ENCODE measurements at places on chromosomes 11 and 22.

- no peak for DNase-seq
- no peak overlapping the region for H3K27ac ChIP-seq
- H3K4me1 ChIP-seq = no peaks in the 10 kb centered on the region
- H3K27me3 ChIP-seq = peaks cover 2% of the 10 kb centered on the region
Observed at GRCh38 chr11:87092159-87092558, 54.4 kb downstream of the TMEM135 start.

DNA sequence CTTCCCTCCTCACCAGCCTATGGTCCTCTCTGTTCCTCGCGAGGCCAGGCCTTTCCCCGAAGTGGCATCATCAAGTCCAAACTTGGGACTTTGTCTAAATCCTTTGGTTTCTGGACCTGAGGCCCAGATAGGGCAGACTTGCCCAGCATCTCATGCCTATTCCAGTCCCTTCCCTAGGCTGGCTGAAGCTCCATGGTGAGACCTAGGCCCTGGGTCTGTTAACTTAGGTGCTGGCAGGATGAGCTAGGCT is 11.5 kb downstream of the RELA start:
- H3K4me3 ChIP-seq = peak overlapping the region; percentile 76
- H3K4me1 ChIP-seq = peaks cover 21% of the 10 kb centered on the region
- H3K27me3 ChIP-seq = peaks cover 3% of the 10 kb centered on the region
- no peak for DNase-seq

- H3K4me3 ChIP-seq = no peak overlapping the region
- H3K4me1 ChIP-seq = no peaks in the 10 kb centered on the region
- peaks cover 7% of the 10 kb centered on the region for H3K36me3 ChIP-seq
- DNase-seq = no peak
Observed at GRCh38 chr11:107043242-107044006, 25.1 kb upstream of the GUCY1A2 start.

GRCh38 chr22:22787786-22788459 is 99.7 kb upstream of the IGLL5 start:
- H3K36me3 ChIP-seq = no peaks in the 10 kb centered on the region
- H3K27ac ChIP-seq = no peak overlapping the region
- H3K27me3 ChIP-seq = peaks cover 88% of the 10 kb centered on the region
- H3K4me3 ChIP-seq = no peak overlapping the region
- H3K4me1 ChIP-seq = no peaks in the 10 kb centered on the region
- peak; percentile 82 for DNase-seq

DNA sequence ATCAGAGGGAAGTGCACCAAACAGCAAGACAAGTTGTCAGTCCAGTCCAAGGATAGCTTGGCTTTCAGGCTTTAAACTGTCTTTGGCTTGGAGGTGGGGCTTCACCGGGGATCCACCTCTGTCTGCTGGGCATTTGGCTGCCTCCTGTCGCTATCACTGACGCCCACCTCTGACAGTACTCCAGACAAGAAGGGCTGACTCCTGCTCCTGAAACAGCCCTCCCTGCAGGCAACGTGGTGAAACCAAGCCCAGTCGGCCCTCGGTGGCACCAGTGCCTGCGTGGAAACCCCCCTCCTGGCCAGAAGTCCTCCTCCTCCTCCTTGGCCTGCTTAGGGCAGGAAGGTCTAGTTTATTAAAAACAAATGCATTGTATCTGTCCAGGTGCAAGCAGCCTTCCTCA is 16.9 kb downstream of the DHCR7 start:
- no peak for DNase-seq
- H3K27me3 ChIP-seq = no peaks in the 10 kb centered on the region
- H3K36me3 ChIP-seq = peaks cover 14% of the 10 kb centered on the region
- H3K4me1 ChIP-seq = 0 out of 2 replicates have a peak, but pooled peaks cover 3% of the 10 kb centered on the region

- H3K27ac ChIP-seq = no peak overlapping the region
- no peak overlapping the region for H3K4me3 ChIP-seq
- peaks cover 10% of the 10 kb centered on the region for H3K4me1 ChIP-seq
- peaks cover 37% of the 10 kb centered on the region for H3K27me3 ChIP-seq
- H3K36me3 ChIP-seq = no peaks in the 10 kb centered on the region
- peak; percentile 88 for DNase-seq
Observed at GRCh38 chr11:2531277-2531986, 86.6 kb downstream of the KCNQ1 start.

GRCh38 chr11:114556135-114556534 is 3.5 kb downstream of the NXPE1 start:
- no peak for DNase-seq
- H3K4me1 ChIP-seq = peaks cover 14% of the 10 kb centered on the region
- no peak overlapping the region for H3K4me3 ChIP-seq
- no peaks in the 10 kb centered on the region for H3K36me3 ChIP-seq
- H3K27ac ChIP-seq = no peak overlapping the region

GRCh38 chr22:25067851-25068421 is 115.4 kb downstream of the KIAA1671 start:
- DNase-seq = no peak
- H3K4me3 ChIP-seq = no peak overlapping the region
- H3K27ac ChIP-seq = no peak overlapping the region
- peaks cover 3% of the 10 kb centered on the region for H3K36me3 ChIP-seq

GRCh38 chr11:9506489-9507276 is 45.9 kb downstream of the ZNF143 start:
- peak overlapping the region; percentile 3 for H3K4me3 ChIP-seq
- H3K27ac ChIP-seq = peak overlapping the region; percentile 95
- peak; percentile 84 for DNase-seq
- no peaks in the 10 kb centered on the region for H3K27me3 ChIP-seq

DNA sequence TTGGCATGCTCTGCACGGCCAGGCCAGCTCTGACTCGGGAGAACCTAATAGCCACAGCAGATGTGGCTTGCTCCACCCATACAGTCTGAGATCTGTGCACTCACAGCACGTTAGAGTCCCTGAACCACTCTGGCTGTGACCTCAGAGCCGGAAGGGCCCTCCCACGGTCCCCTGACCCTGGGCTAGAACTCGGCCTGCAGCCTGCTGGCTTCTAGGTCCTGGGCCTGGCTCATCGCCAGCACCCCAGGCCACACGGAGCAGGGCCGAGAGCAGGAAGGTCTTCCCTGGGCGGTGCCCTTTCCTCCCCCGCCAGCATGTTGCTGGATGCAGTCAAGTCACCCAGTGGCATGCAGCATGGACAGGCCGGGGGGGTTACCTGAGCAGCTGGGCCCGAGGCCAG is 35.3 kb upstream of the TTLL12 start:
- no peak overlapping the region for H3K4me3 ChIP-seq
- no peak overlapping the region for H3K27ac ChIP-seq
- H3K27me3 ChIP-seq = peaks cover 5% of the 10 kb centered on the region
- H3K4me1 ChIP-seq = peaks cover 25% of the 10 kb centered on the region

GRCh38 chr22:36587289-36588154 is 58.6 kb upstream of the EIF3D start:
- H3K27me3 ChIP-seq = peaks cover 12% of the 10 kb centered on the region
- peaks cover 13% of the 10 kb centered on the region for H3K36me3 ChIP-seq
- peaks cover 14% of the 10 kb centered on the region for H3K4me1 ChIP-seq
- no peak overlapping the region for H3K27ac ChIP-seq
- H3K4me3 ChIP-seq = no peak overlapping the region
- DNase-seq = no peak

DNA sequence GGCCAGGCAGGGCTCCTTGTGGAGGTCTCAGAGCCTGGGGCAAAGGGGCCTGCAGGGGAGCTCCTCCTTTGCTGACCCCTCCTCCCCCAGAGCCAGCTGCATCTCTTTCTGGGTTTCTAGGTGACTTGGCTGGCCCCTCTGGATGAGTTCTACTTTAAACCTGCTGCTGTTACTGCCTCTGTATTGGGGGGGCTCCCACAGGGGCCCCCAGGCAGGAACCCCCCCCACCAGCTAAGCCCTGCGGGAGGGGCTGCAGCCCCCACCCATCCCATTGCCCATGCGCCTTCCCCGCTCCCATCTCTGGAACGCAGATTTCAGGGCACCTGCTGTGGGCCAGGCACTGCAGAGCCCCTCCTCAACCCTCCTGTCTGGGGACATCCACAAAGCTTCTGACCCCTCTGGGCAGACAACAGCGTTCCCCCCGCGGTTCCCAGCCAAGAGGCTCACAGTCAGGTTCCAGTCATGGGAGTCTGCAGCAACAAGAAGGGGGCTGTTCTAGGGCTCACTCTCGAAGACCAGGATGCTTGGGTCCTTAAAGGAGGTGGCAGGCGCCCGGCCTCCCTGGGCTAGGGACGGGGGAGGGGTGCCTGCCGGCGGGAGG is 815 bp upstream of the PLCB3 start:
- H3K36me3 ChIP-seq = no peaks in the 10 kb centered on the region
- peaks cover 42% of the 10 kb centered on the region for H3K4me1 ChIP-seq
- DNase-seq = no peak

GRCh38 chr11:109957601-109958000 is 135.6 kb upstream of the ZC3H12C start:
- H3K4me3 ChIP-seq = no peak overlapping the region
- H3K4me1 ChIP-seq = peaks cover 5% of the 10 kb centered on the region

GRCh38 chr11:24805671-24806070 is 308.8 kb downstream of the LUZP2 start:
- no peaks in the 10 kb centered on the region for H3K27me3 ChIP-seq
- no peaks in the 10 kb centered on the region for H3K4me1 ChIP-seq
- no peak for DNase-seq
- H3K27ac ChIP-seq = no peak overlapping the region

- peaks cover 10% of the 10 kb centered on the region for H3K4me1 ChIP-seq
- no peak overlapping the region for H3K27ac ChIP-seq
- H3K4me3 ChIP-seq = no peak overlapping the region
- H3K36me3 ChIP-seq = no peaks in the 10 kb centered on the region
- peaks cover 45% of the 10 kb centered on the region for H3K27me3 ChIP-seq
- DNase-seq = peak; percentile 12
Observed at GRCh38 chr11:3205261-3206155, 13.1 kb downstream of the MRGPRG start.

DNA sequence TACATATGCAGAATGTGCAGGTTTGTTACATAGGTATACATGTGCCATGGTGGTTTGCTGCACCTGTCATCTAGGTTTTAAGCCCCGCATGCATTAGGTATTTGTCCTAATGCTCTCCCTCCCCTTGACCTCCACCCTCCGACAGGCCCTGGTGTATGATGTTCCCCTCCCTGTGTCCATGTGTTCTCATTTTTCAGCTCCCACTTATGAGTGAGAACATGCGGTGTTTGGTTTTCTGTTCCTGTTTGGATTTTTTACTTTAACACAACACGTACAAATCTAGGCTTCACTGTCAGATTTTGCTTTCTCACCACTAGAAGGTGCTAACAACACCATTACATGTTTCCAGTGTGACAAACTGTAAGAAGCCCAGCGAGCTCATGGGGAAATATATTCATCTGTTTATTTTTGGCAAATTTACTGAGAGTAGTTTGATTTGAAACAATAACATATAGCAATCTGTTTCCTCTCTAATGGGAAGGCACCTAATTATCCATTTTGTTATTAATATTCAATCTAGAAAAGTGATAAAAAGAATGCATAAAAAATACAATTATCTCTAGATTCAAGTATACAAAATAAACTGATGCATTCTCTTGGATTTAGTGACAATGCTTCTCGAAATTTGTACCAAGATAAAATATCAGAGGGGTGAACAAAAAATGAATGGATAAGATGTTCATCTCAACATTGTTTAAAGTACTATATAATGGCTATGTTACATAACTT is 23.2 kb upstream of the BIRC3 start:
- no peak overlapping the region for H3K27ac ChIP-seq
- DNase-seq = no peak
- H3K4me1 ChIP-seq = peaks cover 12% of the 10 kb centered on the region

- H3K27me3 ChIP-seq = no peaks in the 10 kb centered on the region
- no peak overlapping the region for H3K27ac ChIP-seq
- H3K36me3 ChIP-seq = peaks cover 17% of the 10 kb centered on the region
- peaks cover 14% of the 10 kb centered on the region for H3K4me1 ChIP-seq
Observed at GRCh38 chr11:125569915-125570621, 791 bp downstream of the EI24 start.

- H3K27ac ChIP-seq = peak overlapping the region; percentile 93
- no peak overlapping the region for H3K4me3 ChIP-seq
- peaks cover 86% of the 10 kb centered on the region for H3K4me1 ChIP-seq
Observed at GRCh38 chr22:36374603-36375024, 13.2 kb downstream of the MYH9 start.

Measured in WTC11 (cell line).